Stimulated activated CD4-positive, alpha-beta T cell treated with anti-CD3 and anti-CD28 coated beads, Interleukin-12 subunit alpha, Interleukin-12 subunit beta, amount 100 ng/mL, for 48 hours (primary cell): ENCODE measurements at places on chromosomes 11 and 22.

DNA sequence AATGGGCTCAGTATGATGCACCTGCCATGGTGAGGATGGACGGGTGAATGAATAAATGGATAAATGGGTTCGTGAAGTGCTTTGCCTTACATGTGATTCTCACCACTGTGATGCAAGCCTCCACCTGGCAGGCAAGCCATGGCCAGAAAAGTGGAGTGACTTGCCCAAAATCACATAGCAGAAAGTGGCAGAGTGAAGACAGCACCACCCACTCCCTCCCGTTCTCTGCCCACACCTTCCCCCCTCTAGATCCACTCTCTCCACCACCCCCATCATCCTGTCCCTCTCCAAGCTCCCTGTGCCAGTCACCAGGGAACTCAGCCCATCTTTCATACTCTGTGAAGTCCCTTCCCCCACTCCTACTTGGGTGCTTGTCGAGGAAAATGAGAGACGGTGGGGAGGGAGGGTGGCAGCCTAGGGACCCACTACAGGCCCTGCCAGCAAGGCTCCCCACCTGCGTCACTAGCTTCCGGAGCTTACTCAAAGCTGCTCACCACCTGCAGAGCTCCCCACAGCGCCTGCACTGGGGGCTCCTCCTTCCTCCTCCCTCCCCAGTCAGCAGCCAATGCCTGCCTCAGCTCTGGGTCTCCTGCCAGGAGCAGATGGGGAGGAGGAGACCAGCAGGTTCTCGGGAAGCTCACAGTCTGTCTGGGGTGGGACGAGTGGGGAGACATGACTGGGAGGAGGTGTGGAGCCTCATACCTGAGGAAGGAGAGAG is 82.3 kb downstream of the PDE2A start:
- DNase-seq = no peak

DNA sequence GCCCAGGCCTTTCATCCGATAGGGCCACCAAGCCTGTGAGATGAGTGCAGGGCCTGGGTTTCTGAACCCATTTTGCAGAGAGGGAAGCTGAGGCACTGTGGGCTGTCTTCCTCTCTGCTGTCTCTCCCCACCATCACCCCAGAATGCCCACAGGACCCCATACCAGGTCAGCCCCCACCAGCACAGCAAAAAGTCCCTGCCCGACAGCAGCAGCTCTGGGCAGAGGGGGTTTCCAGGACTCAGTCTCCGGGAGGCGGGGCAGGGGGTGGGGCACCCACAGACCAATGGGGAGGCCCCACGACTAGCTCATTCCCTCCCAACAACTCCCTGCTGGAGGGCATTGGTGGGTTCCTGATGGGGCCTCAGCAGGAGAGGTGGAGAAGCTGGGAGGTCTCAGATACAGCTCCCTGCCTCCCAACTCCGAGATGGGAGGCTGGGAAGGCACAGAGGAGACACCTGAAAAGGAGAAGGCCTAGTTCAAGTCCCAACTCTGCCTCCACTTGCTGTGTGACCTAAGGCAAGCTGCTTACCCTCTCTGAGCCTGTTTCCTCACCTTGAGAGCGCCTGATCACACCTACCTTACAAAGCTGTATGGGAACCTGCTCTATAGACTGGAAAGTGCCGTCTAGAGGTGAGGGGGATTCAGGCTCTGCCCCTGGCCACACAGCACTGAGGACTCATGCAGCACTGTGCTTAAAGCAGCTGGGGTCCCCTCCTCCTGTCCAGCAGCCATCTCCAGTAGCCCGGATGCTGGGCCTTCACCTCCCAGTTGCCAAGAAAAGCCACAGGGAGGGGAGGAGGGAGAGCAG is 3.5 kb downstream of the CBX7 start:
- DNase-seq = peak; percentile 52

GRCh38 chr22:27768027-27768653 is 33.4 kb downstream of the MN1 start:
- no peak for DNase-seq

GRCh38 chr11:24734742-24735237 is 237.9 kb downstream of the LUZP2 start:
- no peak for DNase-seq

DNA sequence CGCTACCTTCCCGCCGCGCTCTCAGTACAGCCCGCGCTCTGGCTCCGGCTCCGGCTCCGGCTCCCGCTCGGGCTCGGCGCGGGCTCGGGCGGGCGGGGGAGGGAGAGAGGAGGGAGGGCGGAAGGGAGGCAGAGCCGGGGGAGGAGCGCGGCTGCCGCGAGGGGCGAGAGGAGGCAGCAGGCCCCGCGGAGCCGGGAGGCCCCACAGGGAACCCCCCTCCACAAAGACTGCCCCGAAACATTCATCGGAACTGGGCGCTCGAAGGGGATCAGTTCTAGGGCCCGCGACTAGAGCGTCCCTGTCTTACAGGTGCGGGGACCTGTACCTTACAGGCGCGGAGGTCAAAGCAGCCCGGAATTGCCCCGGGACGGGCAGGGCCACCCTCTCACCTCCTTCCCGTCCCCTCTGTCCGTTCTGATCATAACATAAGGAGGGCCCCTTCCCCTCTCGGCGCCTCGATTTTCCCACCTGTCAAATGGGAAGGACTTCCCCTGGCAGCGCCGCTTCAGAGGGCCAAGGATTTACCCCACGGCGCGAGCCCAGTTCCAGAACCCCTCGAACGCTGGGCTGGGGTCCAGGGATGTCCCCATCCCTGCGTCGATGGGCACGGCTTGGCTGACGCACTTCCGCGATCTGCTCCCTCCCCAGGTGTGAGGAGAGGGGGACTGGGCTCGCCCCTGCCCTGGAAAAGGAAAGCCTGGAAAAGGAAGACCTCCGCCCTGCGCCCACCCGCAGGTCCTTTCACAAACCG is at the start of gene SHISA8:
Gene SHISA8 (minus strand): TSS at position 40 of the 751 bp plus-strand sequence. CDS start 407 bp downstream, outside the sequence.
- DNase-seq = no peak

DNA sequence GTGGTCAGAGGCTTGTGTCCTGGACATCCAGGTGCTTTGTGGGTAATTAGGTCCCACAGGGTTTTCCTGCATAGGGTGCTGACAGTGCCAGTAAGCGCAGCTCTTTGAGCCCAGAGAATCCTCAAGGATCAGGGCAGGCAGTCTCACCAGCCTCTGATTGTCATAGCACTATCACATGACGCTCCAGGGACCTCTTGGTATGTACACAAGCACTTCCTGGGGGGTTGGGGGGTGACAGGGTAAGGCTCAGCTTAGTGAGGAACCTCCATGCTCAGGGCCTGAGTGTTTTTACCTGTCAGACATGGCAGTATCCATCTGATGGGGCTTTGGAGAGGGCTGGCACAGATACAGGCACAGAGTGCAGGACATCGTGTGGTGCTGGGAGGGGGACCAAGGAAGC is 27.9 kb upstream of the SUSD2 start:
- no peak for DNase-seq

DNA sequence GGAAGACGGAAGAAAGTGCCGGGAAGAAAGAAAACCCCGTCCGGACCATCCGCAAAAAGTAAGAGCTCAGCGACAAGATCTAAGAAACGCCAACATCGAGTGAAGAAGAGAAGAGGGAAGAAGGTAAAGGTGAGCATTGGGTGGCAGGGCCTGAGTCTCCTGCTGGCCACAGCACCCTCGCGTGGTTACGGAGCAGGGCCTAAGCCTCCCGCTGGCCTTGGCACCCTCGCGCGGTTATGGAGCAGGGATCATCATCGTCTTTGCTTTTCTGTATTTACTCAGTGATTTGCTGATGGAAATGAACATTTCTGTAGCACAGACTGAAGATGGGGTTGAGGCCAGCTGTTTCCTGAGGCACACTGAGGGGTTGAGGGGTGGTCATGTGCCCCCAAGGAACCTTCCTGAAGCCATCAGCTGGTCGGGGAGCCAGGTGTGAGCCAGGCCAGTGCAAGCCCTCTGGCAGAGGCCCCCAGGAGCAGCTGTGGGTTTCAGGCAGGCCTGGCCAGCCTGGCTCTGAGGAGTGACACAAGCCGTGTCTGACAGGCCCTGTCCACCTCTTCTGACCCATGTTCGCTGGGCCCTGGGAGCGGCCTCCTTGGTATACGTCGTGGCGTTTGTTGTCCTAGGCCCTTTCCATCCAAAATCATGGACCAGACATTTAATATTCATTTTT is 14.0 kb downstream of the IRF7 start:
- DNase-seq = no peak

GRCh38 chr22:47073075-47073474 is 310.6 kb downstream of the TBC1D22A start:
- DNase-seq = no peak

DNA sequence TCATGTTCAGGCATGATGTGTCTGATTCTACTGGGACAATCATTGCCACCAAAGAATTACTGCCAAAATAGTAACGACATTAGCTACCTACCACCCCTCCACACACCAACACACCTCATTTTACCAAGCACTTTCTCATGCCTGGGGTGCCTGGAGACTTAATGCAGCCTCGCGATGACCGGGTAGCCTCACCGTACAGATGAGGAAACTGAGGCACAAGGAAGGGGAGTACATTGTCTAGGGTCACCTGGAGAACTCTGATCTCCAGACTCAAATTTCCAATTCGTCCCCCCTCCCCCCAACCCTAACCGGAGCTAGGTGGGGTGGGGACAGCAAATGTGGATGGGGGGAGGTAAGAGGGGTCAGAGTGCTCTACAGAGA is 2.7 kb upstream of the RTN4RL2 start:
- no peak for DNase-seq

DNA sequence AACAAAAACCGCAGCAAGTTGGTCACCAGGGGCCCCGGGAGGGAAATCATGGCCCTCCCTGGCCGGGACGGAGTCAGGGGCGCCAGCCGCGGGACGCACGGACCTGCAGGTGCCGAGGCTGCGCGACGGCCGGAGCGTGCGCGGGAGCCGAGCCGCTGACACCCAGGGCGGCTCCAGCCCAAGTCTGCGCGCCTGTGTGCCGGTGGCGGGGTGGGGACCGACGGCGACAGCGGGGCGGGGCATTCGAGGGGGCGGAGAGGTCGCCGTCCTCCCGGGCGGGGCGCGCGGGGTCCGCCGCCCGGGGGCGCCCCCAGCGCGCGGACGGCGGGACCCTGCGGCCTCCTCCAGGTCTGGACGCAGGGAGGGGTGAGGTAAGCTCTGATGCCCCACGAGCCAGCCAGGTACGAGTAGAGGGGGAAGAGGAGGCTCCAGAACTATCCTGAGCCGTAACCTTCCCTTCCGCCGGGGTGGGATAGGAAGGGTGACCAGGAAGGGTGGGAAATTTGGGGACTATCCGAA is at the start of gene ESAM:
Gene ESAM (minus strand): TSS at position 186 of the 519 bp plus-strand sequence. CDS start 136 bp downstream, at position 50.
- DNase-seq = peak; percentile 64

- no peak for DNase-seq
Observed at GRCh38 chr22:44937216-44937615, 72.6 kb downstream of the PHF21B start.

GRCh38 chr11:117789241-117789640 is 7.8 kb downstream of the DSCAML1 start:
- no peak for DNase-seq

DNA sequence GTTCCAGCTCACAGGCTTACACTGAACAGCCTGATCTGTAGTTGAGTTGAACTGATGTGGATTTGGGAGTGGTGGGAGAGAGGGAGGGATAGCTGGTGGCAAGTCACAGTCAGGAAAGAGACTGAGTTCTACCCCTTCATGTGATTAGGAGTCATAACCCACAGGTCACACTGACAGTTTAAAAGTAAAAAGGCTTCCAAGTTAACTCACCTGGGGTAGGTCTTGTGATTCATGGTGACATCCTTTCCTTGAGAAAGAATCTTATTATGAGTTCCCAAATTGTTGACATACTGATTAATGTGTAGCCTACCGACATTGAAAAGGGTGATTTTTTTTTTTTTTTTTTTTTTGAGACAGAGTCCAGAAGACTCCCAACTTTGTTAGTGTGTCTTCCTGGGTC is 5.4 kb downstream of the IZUMO1R start:
- no peak for DNase-seq

DNA sequence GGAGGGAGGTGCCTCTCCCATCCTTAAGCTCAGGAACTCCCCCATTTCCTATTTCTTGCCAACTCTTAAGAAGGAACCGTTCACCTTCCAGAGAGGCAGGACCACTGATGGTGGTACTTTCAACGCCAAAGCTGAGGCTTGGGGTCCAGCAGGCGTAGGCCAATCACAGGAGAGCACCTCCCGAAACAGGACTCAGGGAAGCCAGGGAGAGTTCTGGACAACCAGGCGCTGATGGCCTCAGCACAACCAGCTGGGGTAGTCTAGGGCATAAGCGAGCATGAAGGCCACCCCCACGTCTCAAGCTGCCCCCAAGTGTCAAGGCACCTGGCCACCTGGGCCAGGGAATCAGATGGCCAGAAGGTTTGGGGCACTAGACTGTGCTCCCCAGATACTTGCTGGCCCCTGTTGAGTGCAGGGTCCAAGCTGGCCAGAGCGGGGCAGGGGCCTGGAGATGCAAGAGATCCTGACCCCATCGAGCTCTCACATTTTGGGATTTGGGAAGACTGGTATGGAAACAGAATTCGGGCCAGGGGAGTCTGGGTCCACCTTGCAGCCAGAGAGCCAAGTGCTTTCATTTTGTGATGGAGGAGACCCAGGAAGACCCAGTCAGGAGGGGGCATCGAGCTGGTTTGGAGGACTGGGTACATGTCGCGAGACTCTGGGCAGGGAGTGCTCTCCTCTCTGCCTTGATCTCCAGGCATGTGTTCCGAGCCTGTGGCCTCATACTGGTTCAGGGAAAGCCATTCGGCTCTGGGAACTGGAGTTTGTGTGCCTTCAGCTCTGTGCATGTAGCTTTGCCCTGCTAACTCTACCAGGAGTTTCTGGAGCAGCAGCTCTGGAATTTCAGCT is 926 bp downstream of the CD6 start:
- no peak for DNase-seq

- DNase-seq = no peak
Observed at GRCh38 chr11:1075341-1075911, 752 bp downstream of the MUC2 start.

- no peak for DNase-seq
Observed at GRCh38 chr22:31085928-31086327, 4.8 kb downstream of the SMTN start.

- no peak for DNase-seq
Observed at GRCh38 chr22:49298834-49299750, 528.6 kb downstream of the BRD1 start.

DNA sequence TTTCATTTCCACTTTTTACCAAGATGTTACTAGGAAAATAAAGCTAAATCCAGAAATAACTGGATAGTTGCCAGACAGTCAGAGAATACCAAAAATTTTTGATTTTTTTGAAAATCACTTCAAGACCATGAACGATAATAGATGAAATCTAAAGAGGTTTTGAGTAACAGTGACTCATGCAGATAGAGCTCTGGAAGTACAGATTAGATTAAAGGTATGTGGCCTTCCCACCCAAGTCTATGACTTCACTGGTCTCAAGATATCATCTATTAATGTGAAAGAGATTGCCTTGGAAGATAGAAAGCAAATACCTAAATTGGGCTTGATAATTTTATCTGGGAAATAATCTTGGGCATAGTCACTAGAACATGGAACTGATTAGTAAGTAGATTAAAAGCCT is 415.9 kb downstream of the METTL15 start:
- no peak for DNase-seq

GRCh38 chr11:44575288-44575672 is 9.8 kb downstream of the CD82 start:
- peak; percentile 58 for DNase-seq

- no peak for DNase-seq
Observed at GRCh38 chr11:128619540-128620308, 32.4 kb upstream of the ETS1 start.

- DNase-seq = no peak
Observed at GRCh38 chr11:15905366-15906104, 450.8 kb downstream of the SOX6 start.
